Retinal pigment epithelial cell (primary cell): ENCODE measurements at places on chromosomes 6 and 20.

DNA sequence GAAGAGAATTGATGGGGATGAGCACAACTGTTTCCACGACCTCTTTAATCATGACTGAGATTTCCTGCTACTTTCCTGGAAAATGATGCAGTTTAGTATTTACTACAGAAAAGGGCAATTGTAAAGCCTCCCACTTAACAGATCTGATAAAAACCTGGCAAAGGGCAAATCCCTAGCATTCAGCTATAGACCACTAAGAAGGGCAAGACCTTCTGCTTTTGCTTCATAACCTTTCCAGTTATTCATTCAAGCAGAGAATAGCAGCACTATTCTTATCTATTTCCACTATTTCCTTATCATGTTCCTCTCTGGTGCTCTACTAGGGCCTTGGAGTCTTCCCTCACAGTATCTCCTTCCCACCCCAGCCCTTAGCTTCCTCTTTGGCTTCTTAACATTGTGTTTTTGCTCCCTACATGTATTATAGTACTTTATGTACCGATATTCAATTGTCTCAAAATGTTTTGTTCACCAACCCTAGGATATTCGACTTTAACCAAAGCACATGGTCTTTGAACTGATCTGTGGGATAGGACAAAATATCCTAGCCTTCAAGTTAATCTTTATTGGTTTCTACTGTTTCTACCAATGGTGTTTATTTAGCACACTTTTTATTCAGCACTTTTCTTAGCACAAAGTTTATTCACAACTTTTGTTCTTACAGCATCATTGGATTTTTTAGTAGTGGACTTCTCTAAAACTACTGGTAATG is 32.7 kb upstream of the MANEA start:
- no peak for DNase-seq

- no peak for DNase-seq
Measured at GRCh38 chr20:48724891-48725554, 102.8 kb downstream of the PREX1 start.

DNA sequence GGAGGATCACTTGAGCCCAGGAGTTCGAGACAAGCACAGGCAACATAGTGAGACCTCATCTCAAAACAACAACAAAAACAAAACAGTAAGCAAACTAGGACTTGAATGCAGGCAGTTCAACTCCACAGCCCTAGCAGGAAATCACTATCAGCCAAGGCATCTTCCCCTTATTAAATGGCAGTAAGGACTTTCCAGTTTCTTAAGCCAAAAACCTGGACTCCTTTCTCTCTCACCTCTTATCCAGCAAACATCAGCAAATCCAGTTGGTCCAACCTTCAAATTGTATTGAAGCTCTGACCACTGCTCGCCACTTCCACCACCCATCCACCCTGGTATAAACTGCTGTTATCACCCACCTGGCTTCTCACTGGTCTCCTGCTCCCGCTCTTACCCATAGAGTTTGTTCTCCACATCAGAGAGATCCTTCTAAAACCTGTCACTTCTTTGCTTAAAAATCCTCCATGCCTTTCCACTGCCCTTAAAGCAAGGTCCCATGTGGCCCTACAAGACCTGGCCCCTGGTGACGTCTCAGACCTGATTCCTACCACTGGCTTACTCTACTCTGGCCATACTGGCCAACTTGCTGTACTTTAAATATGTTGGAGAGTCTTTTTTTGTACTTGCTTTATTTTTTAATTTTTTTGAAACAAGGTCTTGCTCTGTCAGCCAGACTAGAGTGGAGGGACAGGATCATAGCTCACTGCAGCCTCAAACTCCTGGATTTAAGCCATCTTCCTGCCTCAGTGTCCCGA is 27.6 kb downstream of the BCL2L1 start:
- DNase-seq: no peak

GRCh38 chr6:108801366-108801765 is 46.9 kb upstream of the ARMC2 start:
- DNase-seq: no peak
